Retina (tissue), 1 donor: ENCODE measurements at places on chromosomes 3 and 15.

DNA sequence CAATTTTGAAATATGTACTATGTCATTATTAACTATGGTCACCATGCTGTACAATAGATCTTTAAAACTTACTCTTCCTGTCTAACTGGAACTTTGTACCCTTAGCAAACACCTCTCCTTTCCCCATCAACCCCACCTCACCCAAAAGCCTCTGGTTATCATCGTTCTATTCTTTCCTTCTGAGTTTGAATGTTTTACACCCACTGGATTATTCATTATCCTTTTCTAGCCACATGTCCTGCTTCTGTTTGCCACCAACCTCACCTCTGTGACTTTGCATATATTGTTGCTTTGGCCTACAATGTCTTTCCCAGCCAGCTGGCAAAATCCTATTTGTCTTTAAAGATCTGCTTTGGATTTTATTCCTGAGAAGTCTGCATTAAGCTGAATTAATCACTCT, 102.6 kb upstream of the TSPAN3 start:
- no peak for DNase-seq

DNA sequence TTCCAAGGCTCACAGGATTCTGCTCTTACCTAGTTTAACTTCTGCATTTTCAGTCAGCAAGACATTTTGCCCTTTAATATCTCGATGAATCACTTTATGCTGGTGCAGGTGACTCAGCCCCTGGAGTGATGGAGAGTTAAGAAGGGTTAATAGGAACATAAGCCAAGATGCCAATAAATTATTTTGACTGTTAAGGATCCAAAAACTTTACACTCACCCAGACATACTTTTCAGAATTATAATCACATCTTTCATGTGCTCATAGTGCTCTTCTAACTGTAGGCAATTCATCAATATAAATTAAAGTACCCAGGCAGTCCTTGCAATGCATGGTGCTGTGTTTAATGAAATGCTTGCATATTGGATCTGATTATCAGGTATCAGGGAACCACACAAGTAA, 164.1 kb upstream of the SLC2A2 start:
- no peak for DNase-seq

DNA sequence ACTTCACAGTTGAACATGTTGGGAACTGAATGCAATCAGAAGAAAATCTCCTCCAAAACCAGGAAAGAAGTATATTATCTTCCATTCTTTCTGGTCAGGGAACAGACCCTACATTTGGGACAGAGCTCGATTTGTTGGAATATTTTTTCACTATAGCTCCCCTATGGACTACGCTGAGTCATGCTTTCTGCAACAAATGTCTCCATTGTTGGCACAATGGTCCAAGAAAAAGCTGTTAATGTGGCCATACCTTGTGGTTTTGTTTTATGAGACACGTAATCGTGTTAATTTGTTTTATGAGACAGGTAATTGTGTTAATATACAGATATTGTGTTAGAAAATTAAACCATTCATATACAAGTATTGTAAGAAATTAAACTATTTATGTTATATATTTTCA, 101.4 kb downstream of the TGFBR2 start:
- DNase-seq = no peak

DNA sequence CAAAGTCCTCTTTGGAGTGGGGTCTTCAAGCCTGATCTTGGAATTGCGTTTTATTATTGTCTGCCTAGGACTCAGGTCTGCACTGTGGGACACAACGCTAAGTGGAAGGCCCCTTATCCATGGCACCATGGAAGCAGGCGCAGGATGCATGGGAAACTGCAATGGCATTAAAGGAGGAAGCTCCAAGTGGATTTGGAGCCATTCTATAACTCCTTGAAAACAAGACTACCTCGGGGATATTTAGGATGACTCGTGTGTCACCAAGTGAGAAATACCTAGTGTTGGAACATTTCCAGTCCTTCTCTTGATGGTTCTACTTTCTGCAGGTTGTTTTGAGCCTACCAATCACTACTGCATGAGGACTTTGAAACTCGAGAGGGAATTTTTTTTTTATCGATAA, 126.6 kb upstream of the ZBED2 start:
- DNase-seq = no peak

DNA sequence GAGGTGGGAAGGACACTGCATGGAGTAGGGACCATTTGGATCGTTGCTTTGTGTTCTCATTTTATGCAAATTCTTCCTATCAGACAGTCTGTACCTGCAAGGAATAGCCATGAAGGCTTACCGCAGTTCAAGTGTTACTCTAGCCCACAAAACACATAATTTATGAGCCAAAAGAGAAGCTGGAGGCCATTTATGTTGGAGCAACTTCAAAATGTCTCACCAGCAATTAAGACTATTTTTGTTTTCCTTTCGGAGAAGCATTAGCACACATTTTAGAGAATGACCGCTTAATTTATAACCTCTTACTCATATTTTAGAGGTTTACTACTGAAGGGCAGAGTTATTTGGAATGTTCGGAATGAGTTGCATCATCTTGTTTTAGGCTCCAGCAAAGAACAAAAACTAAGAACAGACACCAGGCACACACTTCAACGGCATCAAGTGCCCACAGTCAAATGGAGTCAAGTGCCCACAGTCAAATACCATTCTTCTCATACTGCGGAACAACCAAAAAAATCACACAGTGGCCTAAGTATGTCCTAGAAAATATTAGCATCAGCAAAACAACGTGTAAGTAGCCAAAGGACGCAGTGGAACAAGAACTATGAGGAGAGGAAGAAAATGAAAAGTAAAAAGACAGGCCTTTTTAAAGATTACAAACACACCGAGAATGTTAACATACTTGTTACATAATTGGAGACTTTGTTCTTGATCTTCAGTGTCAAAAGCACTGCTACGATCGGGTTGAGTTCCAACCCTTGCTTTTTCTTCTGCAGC, 17.5 kb upstream of the GOLGA8J start:
- DNase-seq = no peak

GRCh38 chr3:45269952-45270351, 43.9 kb upstream of the TMEM158 start:
- no peak for DNase-seq

- peak; percentile 48 for DNase-seq
Measured at GRCh38 chr3:99789011-99789721, 28.5 kb upstream of the CMSS1 start.

GRCh38 chr3:128497305-128498126, 4.5 kb upstream of the GATA2 start:
- DNase-seq = peak; percentile 89

DNA sequence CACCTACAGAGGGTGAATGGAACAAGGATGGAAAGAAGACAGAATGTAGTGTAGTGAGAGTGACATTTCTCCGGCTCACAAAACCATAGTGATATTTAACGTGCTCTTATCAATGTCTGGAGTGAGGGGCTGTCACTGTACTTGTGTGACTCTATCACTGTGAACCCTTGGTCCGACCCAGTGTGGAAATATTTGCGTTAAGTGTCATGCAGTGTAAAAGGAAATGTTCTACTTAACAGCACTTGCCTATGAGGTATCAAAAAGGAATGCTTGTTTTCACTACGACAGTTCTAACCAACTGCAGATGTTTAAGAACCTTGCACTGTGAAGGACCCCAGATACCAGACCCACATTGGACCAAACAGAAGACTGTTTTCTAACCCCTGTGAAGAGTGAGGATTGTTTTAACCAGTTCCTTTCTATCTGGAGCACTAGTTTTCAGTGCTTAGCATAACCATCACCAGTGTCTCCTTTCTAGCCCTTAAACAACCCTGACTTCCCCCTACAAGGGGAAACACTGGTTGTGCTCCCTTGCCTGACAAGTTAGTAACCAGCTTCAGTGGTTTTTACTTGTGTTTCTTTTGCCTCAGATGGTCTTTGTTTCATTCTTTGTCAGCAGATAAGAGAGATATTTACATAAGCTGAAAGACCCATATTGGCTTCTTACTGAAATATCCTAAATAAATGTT, 144.7 kb upstream of the ABHD17C start:
- no peak for DNase-seq

- no peak for DNase-seq
Measured at GRCh38 chr3:157294491-157294890, 134.5 kb upstream of the CCNL1 start.

- no peak for DNase-seq
Measured at GRCh38 chr15:69021895-69022294, 7.4 kb downstream of the NOX5 start.

DNA sequence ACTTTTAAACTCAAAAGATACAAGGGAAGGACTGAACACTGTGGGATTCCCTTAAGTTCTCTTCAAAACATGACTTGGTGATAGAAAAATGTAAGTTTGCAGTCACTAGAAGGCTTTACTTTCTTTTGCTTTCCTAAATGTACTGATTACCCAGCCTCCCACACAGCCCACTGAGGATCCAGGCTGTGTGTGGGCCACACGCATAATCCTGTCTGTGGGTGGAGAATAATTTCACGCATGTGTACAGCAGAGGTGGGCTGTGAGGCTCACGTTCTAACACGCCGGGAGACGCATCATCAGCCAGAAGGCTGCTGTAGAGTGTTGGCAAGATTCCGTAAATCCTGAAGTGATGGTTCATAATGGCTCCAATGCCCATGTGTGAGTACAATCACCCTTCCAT, 165.5 kb downstream of the CLSTN2 start:
- DNase-seq = no peak

- no peak for DNase-seq
Measured at GRCh38 chr15:89143503-89144162, 55.4 kb downstream of the ABHD2 start.

DNA sequence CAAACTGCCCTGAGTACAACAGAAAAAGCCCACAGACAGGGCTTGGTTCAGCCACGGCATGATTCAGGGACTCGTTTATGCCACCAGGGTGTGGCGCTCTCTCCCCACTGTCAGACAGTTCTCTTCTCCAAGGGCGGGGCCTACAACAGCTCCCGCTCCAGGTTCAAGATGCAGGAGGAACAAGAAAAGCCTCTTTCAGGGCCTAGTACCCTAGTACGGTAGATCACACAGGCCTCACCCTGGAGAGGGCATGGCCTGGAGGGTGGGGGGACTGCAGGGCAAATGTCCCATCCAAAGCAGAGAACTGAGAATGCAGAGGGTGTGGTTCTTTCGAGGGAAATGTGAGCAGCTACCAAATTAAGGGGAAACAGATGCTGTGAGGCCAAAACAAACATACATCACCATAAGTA, 12.0 kb downstream of the MESD start:
- DNase-seq = peak; percentile 39

GRCh38 chr15:81569286-81570080, 195.5 kb upstream of the TMC3 start:
- DNase-seq = no peak

DNA sequence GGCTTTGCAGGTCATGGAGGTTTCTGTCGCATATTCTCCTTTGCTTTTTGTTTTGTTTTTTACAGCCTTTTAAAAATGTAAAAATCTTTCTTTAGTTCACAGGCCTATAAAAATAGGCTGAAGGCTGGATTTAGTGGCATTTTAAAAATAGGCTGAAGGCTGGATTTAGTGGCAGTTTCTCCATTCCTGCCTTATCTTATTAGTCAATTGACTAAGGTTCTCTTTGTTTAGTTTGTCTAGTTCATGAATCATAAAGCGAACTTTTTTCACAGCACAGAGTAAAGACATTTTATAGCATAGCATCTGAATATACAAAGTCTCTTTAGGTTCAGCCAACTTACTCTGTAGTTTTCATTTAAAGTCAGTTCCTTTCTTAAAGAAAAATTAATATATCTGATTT, 31.4 kb downstream of the AP4E1 start:
- no peak for DNase-seq

- DNase-seq = no peak
Measured at GRCh38 chr3:23189187-23189586, 13.9 kb upstream of the UBE2E2 start.

- DNase-seq = no peak
Measured at GRCh38 chr15:23616536-23616935, 31.1 kb downstream of the MAGEL2 start.

GRCh38 chr3:161100994-161101393, 4.2 kb downstream of the B3GALNT1 start:
- DNase-seq = no peak

DNA sequence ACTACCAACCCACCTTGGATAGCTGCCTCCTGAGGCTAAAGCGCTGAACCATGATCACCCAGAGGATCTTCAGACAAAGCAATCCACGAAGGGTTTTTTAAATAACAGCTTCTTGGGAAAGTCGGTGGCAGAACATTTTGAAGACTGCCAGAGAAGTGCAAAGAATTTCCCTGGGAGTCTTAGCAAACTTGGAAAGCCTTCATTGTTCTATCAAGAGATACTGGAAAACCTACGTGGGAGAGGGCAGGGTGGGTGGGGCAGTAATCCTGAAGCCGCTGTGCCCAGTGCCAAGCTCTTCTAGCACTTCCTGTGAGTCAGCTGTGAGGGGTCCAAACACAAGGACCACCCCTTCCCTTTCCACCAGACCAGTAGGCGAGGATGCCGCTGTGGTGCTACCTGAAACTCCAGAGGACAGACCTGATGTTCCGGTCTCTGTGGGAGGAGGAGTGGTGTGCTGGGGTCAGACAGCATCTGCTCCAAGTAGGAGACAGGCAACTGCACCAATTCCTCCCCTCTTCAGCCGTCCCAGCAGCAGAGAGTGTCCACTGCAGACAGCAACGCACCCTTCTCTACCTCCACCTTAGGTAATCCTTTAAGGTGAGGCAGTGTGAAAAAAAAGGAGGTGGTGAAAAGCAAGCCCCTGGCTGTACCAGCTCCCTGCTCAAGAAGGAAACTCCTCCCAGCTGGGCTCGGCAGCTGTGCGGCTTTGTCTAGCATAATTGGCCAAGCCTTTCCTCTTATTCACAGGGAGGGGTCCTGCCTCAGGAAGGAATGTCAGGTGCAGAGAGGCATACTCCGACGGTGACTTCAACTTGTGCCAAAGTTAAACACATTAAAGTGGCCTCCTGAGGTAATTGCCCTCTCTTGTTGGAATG, 99.0 kb downstream of the TMCC1 start:
- peak; percentile 61 for DNase-seq

GRCh38 chr15:42919799-42920518, 619 bp downstream of the TTBK2 start:
- DNase-seq = peak; percentile 72

GRCh38 chr3:53570081-53570480, 75.7 kb downstream of the CACNA1D start:
- DNase-seq = no peak

GRCh38 chr15:50181969-50182218, at the start of gene SLC27A2:
Gene SLC27A2, plus strand, starts transcription at chr15:50182196. Its CDS starts 232 bp downstream, at chr15:50182428.
- DNase-seq = peak; percentile 77

GRCh38 chr15:85974348-85974705, 105.3 kb upstream of the AGBL1 start:
- DNase-seq = no peak

DNA sequence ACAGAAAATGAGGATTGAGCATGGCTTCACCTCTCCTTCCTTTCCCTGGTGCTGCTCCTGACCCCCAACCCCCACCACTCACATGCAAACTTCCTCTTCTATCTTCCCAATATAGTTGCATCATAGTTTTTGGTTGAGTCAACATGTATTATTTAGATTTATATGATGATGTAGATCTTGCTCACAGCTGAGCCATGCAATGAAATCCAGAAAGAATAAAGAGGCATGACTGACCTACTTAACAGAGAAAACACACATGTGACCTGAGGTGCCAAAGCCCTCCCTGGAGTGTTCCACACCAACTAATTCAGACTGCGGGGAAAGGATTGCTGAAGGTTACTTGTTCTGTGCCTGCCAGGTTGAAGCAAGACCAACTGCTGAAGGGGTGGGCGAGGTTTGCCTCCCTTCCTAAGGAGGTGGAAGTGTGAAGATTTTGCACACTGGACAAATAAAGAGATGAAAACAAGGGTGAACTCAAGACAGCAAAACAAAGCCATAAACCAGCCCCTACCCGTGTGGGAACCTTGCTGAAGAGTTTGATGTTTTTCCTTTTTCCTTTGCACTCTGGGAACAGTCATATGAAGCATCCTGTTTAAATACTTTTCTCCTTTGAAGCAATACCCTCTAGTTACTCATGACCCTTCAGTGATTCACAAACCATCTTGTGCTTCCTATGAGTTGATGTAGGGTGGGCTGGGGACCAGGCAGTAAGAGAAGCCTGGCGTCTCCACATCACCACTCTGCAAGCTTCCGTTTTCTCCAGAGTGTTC, 155.2 kb upstream of the UBE2E1 start:
- DNase-seq = peak; percentile 30
